ENCODE measurements at places on chromosomes 11 and 22. TPM values are rescaled to one million over a fixed set of nuclear protein-coding genes. Genes with fewer than 3 reads are reported as not detected.

DNA sequence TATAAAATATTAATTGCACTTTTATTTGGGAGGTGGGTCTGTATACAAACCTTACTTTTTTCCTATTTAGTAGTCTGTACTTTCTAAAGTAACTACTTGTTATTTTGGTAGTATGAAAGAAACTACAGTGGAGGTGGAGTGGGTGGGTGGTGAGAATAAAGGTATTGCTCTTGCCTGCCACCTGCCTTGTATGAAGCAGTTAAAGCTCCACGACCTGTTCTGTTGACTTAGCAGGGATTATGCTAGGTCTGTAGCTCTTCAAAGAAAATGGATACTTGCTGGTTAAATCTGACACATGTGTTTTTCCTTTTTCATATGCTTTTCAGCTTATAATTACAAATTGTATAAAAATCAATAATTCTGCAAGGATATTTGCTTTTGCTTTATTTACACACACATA lies 111.9 kb downstream of the EHF start:
- H3K27me3 ChIP-seq = peaks cover 27% of the 10 kb centered on the region
- no peak overlapping the region for H3K27ac ChIP-seq
- H3K4me1 ChIP-seq = no peaks in the 10 kb centered on the region
- no peak overlapping the region for H3K4me3 ChIP-seq

DNA sequence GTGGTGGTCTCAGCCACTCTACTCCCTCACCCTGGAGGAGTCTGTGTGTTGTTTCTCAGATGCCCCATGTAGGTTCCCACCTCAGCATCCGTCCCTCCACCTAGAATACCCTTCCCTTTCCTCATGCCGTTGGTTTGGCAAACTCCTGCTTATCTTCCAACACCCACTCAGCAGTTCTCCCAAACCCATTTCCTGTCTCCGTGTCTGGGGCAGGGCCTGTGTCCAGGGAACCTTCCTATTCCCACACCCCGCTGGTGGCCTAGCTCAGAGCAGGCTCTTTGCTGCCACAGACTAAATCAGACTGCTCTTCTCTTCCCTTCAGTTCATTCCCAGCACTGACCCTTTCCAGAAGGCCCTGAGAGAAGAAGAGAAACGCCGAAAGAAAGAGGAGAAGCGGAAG lies 7.5 kb upstream of the SREBF2 start:
- H3K27ac ChIP-seq = peak overlapping the region; percentile 43
- no peak overlapping the region for H3K4me3 ChIP-seq
- H3K36me3 ChIP-seq = peaks cover 13% of the 10 kb centered on the region
- no peak for DNase-seq

The PIK3IP1 gene
- total RNA-seq = 18.8 TPM

The SLC25A18 gene
- total RNA-seq = not detected

DNA sequence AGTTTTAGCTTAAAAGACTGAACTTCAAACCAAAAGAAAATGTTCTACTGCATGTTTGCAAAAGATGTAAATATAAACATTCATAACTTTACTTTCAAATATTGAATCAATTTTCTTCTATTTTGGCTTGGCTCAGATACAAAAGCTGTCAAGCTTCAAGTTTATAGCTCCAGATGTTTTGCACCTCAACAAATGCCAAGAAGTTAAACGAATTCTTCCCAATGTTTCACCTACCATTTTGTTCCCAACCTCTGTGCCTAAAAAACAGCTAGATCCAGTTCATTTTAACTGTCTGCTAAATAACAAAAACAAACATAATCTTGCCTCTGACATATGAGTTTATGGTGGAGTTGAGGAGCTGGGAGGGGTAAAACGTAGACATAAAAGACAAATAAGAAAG lies 76.5 kb downstream of the RAB30 start:
- peaks cover 18% of the 10 kb centered on the region for H3K36me3 ChIP-seq
- H3K27ac ChIP-seq = peak overlapping the region; percentile 1
- H3K4me1 ChIP-seq = peaks cover 51% of the 10 kb centered on the region
- DNase-seq = no peak

DNA sequence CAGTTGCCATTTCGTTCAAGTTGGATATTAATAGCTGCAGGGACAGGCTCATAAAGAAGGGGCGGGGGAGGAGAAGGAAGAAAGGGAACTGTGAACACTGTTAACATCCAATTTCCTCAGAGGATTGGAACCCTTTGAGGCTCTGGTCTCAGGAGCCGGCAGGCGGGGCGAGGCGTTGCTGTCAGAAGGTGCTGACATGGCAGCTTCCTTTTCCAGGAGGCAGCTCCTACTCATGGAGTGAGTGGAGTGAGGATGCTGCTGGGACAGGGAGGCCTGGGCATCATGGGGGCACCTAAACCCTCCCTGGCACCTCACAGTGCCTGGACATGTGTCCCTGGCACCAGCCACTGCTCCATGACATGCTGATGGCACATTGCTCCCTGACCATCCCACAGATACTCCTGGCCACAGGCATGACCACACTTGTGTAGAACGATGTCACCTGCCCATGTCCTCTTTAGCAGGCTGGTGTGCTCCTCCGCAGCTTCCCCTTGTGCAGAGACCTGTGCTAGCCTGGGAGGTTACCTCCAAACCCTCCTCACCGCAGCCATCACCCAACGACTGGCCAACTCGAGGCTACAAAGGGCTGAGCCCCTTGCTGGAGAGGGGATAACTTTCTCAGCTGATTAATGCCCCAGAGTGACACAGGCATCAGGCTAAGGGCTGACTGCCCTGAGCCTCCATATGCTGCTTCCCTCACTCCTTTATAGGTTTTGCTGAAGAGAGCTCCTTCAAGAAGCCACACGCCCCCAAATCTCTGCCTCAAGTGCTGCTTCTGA lies 79.6 kb upstream of the NECTIN1 start:
- H3K27ac ChIP-seq = no peak overlapping the region
- H3K27me3 ChIP-seq = peaks cover 2% of the 10 kb centered on the region
- DNase-seq = no peak
- H3K36me3 ChIP-seq = no peaks in the 10 kb centered on the region

The LRRC74B gene
- not detected for total RNA-seq

The CHID1 gene
- total RNA-seq = 61.5 TPM
